Esophagus mucosa (tissue), 1 donor: ENCODE measurements at places on chromosomes 16 and 17. TPM values are rescaled to one million over a fixed set of nuclear protein-coding genes. Genes with fewer than 3 reads are reported as not detected.

- ATAC-seq = peak; percentile 88
These were observed 28.3 kb upstream of the CDC42EP4 start for GRCh38 chr17:73340093-73340596.

DNA sequence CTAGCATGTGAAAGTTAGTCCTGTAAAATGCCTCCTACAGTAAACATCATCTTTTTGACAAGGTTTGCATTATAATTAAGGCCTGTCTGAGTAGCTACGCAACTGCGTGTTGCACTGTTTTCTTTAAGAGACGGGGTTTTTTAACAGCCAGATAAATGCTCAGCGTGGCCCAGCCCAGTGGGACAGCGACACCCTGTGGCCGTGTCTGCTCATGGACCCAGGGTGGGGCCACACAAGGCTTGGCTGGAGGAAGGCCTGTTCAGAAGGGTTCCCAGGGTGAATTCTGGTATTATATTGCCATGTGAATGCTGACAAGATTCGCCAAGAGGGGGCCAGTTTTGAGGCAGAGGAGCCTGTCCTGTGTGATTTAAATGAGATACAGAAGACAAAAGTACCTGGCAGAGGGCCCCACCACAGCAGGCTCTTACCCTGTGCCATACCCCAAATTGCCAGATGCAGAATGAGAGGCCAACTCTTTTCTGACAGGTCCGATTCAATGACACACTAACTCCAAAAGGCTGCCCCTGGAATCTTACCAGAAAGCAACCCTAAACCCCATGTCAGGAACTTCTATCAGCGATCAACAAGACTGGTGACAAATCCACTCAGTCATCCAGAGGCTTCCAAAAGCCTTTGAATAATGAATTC lies 65.9 kb upstream of the IRX6 start:
- ATAC-seq = peak; percentile 95

DNA sequence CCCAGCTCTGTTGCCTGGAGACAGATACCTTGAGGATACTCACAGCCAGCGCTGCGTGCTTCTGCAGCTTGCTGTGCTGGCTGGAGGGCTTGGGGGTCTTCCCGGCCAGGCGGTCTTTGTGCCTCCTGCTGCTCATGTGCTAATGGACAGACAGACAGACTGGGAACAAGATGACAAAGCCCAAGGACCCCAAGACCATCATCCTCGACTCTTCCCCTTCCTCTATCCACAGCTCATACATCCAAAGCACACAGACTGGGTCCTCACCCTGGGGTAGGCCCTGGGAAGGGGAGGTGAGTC lies 7.7 kb downstream of the NKIRAS2 start:
- no peak for ATAC-seq

DNA sequence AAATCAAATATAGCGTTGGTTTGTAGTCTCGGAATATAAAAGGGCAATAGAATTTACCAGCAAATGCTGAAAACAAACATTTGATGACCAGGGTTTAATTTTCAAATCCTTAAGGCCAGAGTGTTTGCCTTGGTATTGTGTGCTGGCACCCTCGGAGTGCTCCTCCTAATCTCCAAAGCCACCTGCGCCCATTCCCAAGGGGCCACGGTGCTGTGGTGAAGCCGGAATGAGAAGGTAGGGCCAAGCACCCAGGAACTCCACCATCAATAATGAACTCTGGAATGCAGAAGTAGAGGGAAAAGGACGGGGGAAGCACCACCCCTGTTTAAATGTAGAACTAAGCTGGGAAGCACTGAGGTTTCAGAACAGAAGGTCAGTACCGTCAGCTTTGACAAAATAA lies 51.9 kb downstream of the COG7 start:
- no peak for ATAC-seq

DNA sequence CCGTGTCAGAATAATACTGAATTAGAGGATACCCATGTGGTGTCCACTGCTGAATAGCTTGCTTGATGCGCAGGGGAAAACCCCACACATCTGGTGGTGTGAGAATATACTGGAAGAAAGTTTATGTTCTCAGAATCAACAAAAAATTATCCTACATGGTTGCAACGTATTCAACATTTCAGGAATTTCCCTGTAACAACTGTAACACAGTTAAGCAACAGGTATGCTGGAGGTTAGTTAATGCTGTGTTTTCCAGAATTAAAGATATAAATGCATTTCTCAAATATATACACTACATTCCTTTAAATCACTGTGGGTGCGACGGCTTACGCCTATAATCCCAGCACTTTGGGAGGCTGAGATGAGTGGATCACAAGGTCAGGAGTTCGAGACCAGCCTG lies 5.4 kb downstream of the CNOT1 start:
- no peak for ATAC-seq

DNA sequence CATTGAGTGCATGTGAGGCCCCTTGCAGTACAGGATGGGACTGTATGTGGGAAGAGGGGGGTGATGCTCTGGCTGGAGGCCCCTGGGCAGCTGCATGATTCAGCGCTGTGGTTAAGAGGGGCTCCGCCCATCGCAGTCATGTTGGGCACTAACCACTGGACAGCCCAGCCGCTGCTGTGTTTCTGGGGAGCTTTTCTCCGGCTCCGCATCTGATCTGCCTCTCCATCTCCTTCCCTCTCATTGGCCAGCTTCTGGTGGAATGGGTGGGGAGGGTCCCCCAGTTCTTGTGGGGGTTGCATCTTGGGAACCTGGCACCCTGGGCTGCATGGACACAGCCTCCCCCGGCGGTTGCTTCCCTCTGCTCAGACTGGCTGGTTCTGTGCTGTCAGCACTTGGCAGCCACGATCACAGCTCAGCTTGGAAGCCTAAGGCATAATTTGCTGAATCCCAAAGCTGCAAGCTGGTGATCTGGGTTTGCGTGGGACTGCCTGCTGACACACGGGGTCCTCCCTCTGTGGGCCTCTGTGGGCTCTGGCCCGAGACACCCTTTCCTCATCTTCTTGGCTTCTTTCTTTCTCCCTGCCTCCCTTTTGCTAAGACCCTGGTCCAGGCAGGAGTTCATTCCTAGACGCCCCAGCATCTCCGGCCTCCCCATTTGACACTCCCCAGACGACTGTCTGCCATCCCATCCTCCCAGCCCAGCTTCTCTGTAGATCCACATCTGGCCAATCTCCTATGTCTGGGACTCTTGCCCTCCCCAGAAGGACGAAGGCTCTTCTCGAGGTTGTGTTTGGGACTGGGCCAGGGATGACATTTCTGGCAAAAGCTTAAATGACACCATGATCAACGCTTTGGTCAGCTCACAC lies 168.3 kb downstream of the SEC14L1 start:
- no peak for ATAC-seq

DNA sequence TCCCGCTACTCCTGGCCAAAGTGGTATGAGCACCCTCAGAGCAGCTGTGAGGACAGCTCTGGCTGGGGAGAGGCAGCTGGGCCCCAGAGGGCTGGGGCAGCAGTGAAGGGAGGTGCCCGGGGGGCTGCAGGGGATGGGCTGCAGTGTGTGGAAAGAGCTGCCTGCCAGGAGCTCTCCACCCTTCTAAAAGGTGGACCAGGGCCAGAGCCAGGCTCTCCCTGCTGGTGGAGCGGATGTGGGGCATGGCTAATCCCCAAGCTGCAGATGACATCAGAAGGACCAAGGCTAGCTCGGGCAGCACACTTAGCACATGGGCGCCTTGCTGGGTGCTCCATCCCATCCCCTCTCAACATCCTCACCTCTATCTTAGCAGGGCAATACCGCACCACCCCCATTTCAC lies 103.1 kb downstream of the SDK2 start:
- peak; percentile 75 for ATAC-seq

GRCh38 chr16:57651344-57652333 lies 16.5 kb upstream of the ADGRG3 start:
- no peak for ATAC-seq

- peak; percentile 47 for ATAC-seq
These were observed 87.4 kb downstream of the RAP1GAP2 start for GRCh38 chr17:2883544-2884213.

- no peak for ATAC-seq
These were observed 36.4 kb upstream of the VPS4A start for GRCh38 chr16:69274699-69275235.

GRCh38 chr16:12410837-12411490 lies 392.7 kb downstream of the CPPED1 start:
- ATAC-seq = no peak

- no peak for ATAC-seq
These were observed 974 bp downstream of the GALR2 start for GRCh38 chr17:76075364-76076145.

GRCh38 chr17:40121181-40122135 lies at the start of gene MSL1:
Gene MSL1, plus strand, starts transcription at chr17:40121971. Its CDS starts 642 bp downstream, at chr17:40122613.
- ATAC-seq = peak; percentile 81

DNA sequence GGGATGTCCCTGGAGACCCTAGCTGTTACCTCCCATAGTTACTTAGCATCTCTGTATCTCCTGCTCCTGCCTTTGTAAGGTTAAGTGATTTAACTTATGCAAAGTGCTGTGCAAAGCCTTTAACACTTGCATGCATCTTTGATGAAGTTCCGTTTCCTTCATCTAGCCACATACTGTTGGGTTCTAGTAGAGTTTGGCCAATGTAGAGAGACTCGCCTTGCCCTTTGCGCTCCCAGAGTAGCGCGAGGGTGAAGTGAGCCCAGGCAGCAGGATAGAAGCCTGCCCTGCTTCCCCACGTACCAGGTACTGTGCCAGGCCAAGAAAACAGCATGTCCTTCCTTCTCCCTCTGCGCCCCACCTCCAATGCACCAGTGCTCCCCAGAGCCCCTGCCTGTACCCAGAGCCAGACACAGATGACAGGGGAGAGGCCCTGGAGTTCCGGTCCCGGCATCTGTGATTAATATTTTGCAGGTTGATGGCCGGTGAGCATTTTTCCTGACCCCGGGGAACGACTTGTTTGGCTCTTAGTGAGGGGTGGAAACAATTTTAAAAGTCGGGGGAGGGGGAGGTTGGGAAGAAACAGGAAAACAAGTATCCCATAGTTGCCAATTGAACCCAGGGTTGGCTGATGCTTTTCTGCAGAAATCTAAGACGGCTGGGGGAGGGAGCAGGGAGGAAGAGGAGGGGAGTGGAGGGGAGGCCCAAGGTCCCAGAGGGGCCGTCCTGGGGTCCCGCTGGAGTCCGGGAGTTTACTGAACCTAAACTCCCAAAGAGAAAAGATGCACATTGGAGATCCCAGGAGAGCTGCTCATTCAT lies 13.1 kb upstream of the CDC42EP4 start:
- no peak for ATAC-seq

- no peak for ATAC-seq
These were observed 21.8 kb upstream of the FOXK2 start for GRCh38 chr17:82497483-82498405.

DNA sequence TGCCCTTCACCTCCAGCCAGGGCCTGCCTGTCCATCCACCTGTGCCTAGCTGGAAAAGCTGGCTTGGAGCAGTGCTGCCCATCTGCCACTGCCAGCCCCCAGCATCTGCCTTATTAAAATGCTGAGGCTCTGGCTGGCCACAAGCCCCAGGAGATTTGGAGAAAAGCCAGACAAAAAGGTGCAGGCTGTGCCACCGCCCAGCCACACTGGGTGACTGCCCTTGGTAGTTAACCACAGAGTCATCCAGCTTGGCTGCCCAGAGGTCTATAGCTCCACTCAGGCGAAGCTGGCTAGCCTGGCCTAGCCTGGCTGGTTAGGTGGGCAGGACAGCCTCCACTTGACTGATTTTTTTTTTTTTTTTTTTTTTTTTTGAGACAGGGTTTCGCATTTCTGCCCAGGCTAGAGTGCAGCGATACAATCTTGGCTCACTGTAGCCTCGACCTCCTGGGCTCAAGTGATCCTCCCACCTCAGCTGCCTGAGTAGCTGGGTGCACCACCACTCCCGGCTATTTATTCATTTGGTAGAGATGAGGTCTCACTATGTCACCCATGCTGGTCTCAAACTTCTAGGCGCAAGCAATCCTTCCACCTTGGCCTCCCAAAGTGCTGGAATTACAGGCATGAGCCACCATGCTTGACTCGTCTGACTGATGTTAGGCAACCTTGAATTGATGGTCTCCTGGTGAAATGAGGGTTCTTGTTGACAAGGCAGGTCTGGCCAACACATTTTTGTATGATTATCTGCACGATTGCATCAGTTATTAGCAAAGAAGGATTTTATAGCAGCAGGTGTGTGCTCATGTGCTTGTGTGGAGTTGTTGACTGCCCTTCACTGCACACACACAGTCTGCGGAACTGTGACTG lies 103.8 kb downstream of the RAB11FIP4 start:
- peak; percentile 72 for ATAC-seq

- ATAC-seq = peak; percentile 19
These were observed 24.6 kb downstream of the GPT2 start for GRCh38 chr16:46908540-46909372.

GRCh38 chr17:11742886-11743285 lies 144.6 kb downstream of the DNAH9 start:
- no peak for ATAC-seq

DNA sequence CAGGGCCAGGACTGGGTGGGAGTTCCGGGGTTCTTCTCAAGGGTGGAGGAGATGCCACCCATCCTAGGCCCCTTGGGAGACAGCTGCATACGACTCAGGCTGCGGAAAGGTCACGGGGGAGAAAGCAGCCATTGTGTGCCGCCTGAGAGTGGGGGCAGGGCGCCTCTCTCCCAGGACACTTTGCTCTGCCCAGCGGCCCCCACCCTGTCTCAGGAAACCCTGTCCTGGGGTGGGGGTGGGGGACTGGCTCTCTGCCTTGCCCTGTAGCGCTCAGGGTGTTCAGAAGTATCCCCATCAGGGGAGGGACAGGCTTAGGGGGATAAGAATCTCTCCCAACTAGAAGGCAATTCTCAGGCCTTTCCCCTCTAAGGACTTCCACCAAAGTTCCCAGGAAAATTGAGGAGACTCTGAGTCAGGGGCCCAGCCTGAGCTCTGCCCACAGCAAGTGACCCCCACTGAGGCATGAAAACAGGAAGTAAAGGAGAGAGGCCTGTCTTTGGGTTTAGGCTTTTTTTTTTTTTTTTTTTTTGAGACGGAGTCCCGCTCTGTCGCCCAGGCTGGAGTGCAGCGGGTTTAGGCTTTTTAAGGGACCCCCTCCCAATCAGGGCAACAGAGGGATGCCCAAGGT lies 4.9 kb downstream of the GIT1 start:
- no peak for ATAC-seq

SLC43A2 gene
- 3.6 TPM for total RNA-seq

SLC7A5 gene
- total RNA-seq = 198 TPM

OTOA gene
- total RNA-seq = 0.04 TPM

ERN2 gene
- 0.36 TPM for total RNA-seq

LAT gene
- 3.5 TPM for total RNA-seq

FAM83G gene
- 47.0 TPM for total RNA-seq
